ENCODE measurements at places on chromosomes 2 and 18.

DNA sequence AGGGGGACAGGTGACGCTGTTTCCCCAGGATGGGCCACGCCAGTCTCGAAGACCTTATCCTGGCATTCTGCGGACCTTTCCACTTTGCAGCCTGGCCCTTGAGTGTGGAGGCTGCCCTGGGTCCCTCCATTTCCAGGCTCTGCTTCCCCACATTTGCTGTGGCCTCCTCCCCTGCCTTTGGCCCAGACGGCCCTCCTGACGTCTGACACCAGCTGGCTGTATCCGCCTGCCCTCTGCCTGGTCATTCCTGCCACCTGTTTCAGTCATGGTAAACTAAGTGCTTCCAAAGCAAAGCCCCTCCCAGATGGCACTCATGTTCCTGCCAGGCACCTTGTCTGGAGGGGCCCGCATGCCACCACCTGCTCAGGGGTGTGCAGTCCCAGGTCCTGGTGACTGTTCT, 95.1 kb downstream of the ASB1 start:
- DNase-seq, result no peak

DNA sequence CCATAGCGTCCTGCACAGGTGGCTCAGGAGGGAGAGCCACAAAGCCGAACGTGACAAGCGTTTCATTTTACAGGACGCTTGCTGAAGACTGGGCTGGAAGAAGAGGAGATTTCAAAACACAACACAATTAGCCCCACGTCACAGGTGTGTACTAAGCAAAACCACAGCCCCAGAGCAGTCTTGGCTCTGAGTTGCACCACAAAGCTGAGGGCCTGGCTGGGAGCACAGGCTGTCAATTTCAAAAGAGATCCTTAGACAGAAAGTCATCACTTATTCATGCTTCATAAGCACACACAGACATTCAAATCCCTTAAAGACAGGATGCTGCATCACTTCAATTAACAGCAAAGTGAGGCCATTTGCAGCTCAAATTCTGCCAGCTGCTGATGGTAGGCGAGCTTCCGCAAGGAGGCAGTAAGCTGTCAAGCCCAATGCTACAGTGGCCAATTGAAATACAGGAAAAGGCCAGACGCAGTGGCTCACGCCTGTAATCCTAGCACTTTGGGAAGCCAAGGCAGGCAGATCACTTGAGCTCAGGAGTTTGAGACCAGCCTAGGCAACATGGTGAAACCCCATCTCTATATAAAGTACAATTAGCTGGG, 79.6 kb downstream of the SKA1 start:
- DNase-seq, result no peak

DNA sequence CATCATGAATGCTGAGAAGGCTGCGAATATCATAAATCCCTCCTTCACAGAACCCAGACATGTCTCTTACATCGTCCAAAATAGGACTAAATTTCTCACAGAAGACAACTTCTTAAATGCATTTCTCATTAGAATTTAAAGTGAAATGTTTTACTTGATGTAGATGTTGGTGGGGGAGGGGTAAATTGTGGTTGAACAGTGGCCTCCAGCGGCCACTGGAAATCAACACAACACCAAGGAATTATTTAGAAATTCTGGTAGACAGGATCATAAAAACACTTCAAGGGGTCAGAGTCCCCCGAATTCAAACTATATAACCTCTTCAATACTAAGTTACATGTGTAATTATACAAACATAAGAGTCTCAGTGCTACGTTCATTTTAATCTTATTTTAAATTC, 135.9 kb downstream of the ABCA12 start:
- peak; percentile 4 for DNase-seq

GRCh38 chr18:61528961-61529360, 195.7 kb downstream of the CDH20 start:
- DNase-seq, result no peak

DNA sequence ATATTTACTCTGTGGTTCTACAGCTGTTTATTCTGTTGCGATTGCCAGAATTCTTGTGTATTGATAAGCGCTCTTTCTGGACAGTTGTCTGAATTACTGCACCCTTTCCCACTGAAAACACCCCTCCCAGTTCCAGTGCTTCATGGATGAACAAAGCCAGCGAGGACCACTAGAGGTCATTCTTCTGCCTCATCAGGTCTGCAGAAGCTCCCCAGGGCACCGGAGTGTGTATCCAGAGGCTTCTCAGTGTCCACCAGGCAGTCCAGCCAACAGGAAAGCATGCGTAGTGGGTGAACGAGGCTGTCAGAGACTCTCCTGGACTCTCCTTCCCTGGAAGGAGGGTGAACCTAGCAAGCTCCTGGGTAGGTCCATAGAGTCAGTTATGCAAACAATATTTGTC, 40.6 kb upstream of the INHBB start:
- no peak for DNase-seq

GRCh38 chr18:64052772-64053171, 82.9 kb downstream of the SERPINB8 start:
- DNase-seq, result no peak

DNA sequence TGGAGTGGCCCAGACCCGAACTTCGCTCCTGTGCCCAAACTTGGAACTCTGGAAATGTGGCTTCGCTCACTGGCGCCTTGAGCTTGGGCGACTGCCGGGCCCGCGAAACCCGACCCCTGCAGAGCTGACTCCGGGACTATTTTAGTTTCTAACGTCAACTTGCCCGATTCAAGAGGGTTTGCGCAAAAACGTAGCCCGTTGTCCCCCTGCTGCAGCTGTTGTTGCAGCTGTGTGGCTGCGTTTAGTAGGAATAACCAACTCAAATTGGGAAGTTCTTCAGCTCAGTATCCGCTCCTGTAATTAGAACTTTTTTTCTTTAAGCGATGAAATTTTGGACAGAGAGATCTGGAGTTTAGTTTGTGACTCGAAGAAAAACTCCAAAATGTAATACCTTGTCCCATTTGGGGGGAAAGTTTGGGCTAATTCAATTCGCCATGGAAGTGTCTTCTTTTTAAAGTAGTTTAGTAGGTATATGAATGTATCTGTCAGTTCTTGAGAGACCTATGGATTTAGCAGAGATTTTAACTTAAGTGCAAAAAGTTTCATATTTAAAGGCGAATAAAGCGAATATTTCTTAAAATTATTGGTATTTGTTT, 559 bp downstream of the MYL12A start:
- DNase-seq, result no peak

DNA sequence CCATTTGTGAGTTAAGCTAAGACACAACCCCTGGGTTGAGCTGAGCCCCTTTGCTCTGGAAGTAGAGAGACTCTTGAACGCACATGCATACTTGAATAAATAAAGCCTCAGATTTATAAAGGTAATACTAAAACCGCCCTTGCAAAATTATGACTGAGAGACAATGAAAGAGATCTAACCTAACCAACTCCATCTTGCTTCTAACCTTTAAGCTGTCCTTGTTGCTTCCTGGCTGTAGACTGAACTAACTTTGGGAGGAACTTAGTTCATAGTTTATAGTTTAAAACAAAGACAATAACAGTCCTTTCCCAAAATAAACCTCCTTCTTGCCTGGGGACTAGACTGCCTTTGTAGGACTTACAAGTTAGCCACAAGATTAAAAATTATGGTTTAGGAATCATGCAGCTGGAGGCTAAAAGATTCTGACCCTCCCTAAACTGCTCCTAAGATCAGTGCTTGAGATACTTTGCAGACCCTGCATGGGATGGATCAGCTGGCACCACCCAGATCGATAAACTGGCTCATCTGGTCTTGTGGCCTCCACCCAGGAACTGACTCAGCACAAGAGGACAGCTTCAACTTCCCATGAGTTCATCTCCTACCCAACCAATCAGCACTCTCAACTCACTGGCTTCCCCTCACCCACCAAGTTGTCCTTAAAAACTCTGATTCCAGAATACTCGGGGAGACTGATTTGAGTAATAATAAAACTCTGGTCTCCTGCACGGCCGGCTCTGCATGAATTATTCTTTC, 240.2 kb upstream of the SLC14A2 start:
- DNase-seq, result no peak

- DNase-seq, result peak; percentile 85
Measured at GRCh38 chr2:26764078-26764887, at the start of gene SLC35F6. Gene SLC35F6 (plus strand): TSS chr2:26764284. CDS start chr2:26764350, 66 bp downstream.

GRCh38 chr2:15818318-15818753, 122.0 kb upstream of the MYCN start:
- no peak for DNase-seq

GRCh38 chr2:221145396-221145795, 426.7 kb downstream of the EPHA4 start:
- no peak for DNase-seq

- no peak for DNase-seq
Measured at GRCh38 chr18:61093965-61094364, 239.3 kb upstream of the CDH20 start.

- DNase-seq, result no peak
Measured at GRCh38 chr18:36025025-36025424, 42.3 kb downstream of the RPRD1A start.

DNA sequence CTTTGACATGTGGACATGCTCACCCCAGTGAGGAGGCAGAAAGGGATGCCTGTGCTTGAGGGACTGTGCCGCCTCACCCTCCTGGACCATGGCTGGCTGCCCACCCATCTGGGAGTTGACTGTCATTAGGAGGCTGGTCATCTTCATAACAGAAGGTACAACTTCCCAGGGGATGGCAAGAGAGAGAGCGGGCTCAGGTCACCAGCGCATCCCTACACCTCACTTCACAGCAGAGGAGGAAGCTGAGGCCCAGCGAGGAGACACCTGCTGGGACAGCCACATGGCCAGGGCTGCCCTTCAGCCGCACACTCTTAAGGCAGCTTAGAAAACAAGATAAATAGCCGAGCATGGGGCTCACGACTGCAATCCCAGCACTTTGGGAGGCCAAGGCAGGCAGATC, 59.4 kb downstream of the ADCY3 start:
- no peak for DNase-seq

- DNase-seq, result peak; percentile 22
Measured at GRCh38 chr2:27977731-27978312, 87.3 kb downstream of the BABAM2 start.

GRCh38 chr2:173130496-173131465, 55.1 kb downstream of the MAP3K20 start:
- DNase-seq, result no peak

DNA sequence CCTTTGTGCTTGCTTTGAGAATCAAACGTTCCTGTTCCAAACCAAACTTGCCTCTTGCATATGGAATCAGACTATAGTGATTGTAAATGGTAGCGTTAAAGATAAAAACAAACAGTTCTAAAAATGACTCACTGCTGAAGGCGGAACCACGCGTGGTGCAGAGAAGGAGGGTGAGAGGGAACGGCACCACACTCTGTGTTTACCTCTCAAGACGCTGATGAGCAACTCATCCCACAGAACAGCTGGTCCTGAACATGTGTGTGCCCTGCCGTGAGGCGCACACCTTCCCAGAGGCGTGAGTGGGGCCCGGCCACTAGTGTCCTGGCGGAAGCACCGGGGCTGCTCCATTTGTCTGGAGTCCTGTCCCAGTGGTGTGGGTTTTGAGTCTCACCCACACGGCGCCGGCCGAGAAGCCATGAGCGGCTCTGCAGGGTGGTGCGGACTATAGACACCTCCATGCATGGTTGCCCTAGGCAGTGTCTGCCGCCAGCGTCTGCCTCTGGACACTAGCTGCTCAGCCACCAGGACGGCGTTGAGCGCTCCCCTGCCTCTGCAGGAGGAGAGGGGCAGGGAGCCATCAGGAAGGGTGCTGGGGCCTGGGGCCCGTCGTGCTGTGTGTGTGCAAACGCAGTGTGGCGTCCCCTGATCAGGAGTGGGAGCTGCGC, 52.1 kb downstream of the NFATC1 start:
- DNase-seq, result no peak

GRCh38 chr18:48059455-48060010, 129.1 kb upstream of the SMAD2 start:
- DNase-seq, result no peak

DNA sequence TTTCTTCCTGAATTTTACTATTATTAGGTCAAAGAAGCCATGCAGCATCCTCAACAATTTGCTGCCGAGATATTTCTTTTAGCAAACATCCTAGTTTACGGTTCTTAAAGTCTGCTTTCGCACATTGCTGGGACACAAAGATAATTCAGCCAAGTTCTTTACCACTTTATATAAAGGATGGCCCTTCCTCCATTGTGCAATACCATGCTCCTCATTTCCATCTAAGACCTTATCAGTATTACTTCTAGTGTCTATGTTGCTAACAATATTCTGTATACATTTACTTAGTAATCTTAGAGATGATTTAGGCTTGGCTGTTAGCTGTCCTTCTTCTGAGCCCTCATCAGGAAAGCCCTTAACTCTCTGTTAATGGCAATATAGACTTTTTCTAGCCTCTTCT, 8.0 kb upstream of the REG1A start:
- DNase-seq, result no peak

DNA sequence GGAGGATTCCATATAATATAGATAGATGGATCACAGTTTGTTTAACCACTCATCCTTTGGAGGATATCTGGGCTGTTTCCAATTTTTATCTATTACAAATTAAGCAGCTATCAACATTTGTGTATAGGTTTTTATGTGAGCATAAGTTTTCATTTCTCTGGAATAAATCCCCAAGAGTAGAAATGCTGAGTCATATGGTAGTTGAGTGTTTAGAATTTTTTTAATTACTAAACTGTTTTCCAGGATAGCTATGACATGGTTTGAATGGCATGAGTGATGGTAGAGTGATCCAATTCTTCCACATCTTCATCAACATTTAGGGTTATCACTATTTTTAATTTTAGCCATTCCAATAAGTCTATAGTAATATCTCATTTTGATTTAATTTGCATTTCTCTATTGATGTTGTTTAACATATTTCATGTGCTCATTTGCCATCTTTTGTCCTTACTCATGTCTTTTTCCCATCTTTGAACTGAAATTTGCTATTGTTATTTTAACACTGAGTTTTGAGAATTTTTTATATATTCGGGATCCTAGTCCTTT, 31.4 kb downstream of the ABCB11 start:
- DNase-seq, result no peak

- no peak for DNase-seq
Measured at GRCh38 chr2:70854411-70854810, 18.8 kb upstream of the CD207 start.

DNA sequence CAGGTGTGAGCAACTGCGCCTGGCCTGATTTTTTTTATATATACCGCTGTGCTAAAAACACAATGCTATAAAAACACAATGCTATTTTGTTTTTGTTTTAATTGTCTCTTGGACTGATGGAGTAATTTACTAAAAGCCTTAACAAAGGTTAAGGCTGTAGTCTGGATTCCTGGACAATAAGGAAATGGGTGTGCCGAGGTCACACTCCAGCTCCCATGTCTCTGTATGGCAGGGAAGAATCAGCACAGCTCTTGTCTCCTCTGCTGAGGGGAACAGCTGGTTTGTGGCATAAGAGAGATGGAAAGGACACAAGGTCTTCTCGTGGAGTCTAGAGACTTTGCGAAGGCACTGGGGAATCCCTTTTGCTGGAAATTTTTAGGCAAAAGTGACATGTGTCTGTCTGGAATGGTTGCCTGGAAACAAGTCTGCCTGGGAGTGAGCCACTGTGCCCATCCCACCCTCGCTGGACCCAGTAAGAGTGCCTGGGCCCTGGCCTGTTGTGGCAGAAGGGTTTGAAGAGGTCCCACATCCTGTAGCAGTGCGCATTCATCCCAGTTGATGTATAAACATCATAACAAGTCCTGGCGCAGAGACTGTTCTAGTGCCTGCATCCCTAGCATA, 73.1 kb downstream of the MAPK4 start:
- DNase-seq, result no peak

Measured in CD4-positive, CD25-positive, alpha-beta regulatory T cell (primary cell).